ENCODE measurements at places on chromosomes 11 and 22. TPM values are rescaled to one million over a fixed set of nuclear protein-coding genes. Genes with fewer than 3 reads are reported as not detected.

DNA sequence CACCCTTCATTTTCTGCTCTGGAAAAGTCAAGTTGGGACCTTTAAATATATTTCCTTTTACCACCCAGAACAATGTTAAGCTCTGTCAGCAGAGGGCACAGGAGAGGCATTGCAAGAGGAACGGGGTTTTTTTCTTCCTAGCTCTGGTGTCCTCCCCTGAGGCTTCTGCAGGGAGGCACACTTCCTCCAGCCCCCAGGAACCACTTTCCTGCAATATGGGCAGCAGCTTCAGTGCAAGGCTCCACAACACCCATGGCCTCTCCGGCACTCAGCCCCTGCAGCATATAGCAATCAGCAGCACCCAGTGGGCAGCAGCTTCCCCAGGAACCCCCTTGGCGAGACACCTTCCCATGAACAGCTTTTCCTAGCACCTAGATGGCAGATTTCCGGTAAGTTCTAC lies 101.4 kb downstream of the SYT9 start:
- DNase-seq, result no peak

- DNase-seq, result no peak
Observed at GRCh38 chr11:86161837-86162236, 82.7 kb upstream of the EED start.

DNA sequence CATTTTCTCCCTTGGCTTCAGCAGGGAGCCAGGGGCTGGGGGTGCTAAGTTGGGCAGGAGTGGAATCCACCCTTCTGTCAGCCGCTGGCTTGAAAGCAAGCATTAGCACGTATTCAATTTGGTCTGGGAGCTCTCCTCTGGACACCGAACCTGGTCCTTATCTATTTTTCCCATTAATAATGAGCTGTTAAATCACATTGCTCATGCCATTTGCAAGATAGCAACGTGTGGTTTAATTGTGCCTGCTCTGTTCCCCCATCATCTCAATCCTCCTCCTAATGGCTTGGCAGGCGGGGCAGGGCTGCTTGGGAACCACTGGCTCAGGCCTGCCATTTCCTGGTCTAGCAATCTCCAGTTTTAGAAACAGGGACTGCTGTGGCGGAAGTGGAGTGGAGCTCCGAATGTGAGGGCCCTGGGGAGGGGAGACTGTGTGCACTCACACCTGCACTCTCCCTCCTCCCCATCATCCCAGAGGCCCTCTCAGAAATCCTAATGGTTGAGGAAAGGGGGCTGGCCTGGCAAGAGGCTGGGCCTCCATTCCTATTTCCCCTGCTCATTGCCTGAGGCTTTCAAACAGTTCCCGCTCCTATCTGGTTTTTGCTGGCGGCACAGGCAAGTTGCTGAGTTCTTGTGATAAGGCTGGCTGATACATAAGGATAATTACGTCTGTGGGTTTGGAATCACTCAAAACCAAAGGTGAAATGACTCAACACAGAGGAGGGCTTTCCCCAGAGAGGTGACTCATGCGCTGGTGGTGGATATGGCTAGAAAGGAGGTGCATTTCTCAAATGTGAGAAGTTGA lies 201.2 kb upstream of the E2F8 start:
- no peak for DNase-seq

GRCh38 chr11:36480833-36481232 lies 29.2 kb downstream of the TRAF6 start:
- DNase-seq, result no peak

PGR gene
- 0.37 TPM for total RNA-seq

GRCh38 chr11:102630598-102631448 lies 5.7 kb upstream of the MMP20 start:
- DNase-seq, result peak; percentile 42

- DNase-seq, result no peak
Observed at GRCh38 chr11:76903325-76903724, 42.6 kb downstream of the ACER3 start.

- DNase-seq, result no peak
Observed at GRCh38 chr11:12139144-12139881, 28.9 kb downstream of the MICAL2 start.

DNA sequence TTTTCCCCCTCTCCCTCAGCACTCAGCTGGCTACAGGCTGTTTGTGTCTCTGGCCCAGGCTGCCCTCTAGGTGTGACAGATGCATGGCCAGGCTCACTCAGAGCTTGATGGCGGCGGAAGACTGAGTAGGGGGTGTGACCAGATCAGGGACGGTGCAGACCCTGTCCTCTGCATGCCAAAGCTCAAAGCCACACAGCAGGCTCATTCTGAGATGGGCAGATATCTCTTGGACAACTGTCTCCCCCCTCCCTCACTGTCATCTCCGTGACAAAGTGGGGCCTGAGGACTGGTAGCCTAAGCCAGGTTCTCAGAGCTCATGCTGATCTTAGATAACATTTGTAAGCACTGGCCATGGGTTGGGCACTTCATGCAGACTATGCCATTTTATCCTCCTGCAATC lies 231.3 kb downstream of the DSCAML1 start:
- no peak for DNase-seq

GRCh38 chr11:80241766-80242165 lies 800.9 kb upstream of the TENM4 start:
- no peak for DNase-seq

TRPC6 gene
- not detected for total RNA-seq

BRMS1 gene
- 8.2 TPM for total RNA-seq

GRCh38 chr11:8531312-8531711 lies 62.7 kb downstream of the STK33 start:
- no peak for DNase-seq

DNA sequence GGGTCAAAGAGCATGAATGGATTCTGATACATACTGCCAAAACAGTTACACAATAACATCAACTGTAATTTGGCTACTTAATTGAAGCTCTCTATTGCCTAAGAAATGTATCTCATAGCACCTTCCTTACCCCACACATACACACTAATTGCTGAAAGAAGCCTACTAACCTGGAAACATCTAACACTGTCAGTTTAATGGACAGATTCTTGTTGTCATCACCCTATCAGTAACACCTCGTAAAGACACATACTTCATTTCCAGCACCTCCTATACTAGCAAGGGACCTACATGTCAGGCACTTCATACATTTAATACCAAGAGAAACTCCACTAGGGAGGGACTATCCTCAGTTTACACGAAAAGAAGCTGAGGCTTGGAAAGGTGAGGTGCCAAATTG lies 9.9 kb downstream of the NAP1L4 start:
- no peak for DNase-seq

- peak; percentile 91 for DNase-seq
Observed at GRCh38 chr11:75342966-75343870, 8.2 kb downstream of the ARRB1 start.
